ENCODE measurements at places on chromosomes 11 and 22.

- no peak for DNase-seq
Measured at GRCh38 chr22:40040927-40041326, 46.2 kb downstream of the FAM83F start.

DNA sequence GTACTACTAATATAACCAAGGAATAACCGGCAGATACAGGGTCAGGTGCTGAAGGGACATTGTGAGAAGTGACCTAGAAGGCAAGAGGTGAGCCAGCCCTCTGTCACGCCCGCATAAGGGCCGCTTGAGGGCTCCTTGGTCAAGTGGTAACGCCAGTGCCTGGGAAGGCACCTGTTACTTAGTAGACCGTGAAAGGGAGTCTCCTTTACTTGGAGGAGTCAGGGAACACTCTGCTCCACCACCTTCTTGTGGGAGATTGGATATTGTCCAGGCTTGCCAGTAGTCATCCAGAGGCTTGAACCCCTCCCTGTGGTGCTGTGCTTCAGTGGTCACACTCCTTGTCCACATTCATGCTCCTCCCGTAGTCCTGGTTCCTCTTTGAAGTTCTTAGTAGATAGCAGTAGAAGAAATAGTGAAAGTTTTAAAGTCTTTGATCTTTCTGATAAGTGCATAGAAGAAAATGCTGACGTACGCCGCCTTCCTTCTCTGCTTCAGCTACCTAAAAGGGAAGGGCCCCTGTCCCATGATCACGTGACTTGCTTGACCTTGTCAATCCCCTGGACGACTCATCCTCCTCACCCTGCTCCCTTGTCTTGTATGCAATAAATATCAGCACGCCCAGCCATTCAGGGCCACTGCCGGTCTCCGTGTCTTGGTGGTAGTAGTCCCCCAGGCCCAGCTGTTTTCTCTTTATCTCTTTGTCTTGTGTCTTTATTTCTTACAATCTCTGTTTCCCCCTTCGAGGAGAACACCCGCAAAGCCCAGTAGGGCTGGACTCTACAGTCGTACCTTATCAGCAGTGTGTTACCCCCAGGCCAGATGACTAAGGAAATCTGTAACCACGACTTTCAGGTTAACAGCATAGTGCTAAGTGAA is 6.1 kb downstream of the NUP50 start:
- DNase-seq = no peak

DNA sequence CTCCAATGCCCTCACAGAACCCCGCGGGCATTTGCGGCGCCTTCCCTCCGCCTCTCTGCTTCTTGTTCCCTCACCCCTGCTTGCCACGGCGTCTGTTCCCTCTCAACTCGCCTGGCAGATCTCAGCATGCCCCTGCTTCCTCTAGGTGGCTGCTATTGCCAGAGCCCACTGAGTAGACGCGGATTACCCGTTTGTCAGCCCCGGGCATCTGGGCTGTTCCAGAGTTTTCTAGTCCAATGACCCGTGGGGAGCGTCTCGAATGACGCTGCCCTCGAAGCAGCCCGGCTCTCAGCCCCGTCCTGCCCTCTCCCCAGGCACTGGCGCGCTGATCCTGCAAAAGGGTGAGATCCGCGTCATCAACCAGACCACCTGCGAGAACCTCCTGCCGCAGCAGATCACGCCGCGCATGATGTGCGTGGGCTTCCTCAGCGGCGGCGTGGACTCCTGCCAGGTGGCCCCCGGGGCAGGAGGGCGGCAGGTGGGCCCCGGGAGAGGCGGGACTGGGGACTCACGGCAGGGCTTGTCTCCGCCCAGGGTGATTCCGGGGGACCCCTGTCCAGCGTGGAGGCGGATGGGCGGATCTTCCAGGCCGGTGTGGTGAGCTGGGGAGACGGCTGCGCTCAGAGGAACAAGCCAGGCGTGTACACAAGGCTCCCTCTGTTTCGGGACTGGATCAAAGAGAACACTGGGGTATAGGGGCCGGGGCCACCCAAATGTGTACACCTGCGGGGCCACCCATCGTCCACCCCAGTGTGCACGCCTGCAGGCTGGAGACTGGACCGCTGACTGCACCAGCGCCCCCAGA is 49.7 kb downstream of the ST14 start:
- no peak for DNase-seq

- DNase-seq = no peak
Measured at GRCh38 chr11:123413636-123414035, 16.4 kb upstream of the GRAMD1B start.

GRCh38 chr11:91773090-91773489 is 451.5 kb upstream of the FAT3 start:
- DNase-seq = no peak

All from activated naive CD4-positive, alpha-beta T cell treated with Interleukin-2 at 50 U/mL for 16 hours (primary cell).